Activated CD8-positive, alpha-beta T cell treated with anti-CD3 and anti-CD28 coated beads, Interleukin-2, amount 10 ng/mL, durations not matched to agents 7 days and 5 days (primary cell): ENCODE measurements at places on chromosomes 6 and 20.
A peak's percentile ranks its signal among the peaks of the same experiment; 100 is the strongest.

DNA sequence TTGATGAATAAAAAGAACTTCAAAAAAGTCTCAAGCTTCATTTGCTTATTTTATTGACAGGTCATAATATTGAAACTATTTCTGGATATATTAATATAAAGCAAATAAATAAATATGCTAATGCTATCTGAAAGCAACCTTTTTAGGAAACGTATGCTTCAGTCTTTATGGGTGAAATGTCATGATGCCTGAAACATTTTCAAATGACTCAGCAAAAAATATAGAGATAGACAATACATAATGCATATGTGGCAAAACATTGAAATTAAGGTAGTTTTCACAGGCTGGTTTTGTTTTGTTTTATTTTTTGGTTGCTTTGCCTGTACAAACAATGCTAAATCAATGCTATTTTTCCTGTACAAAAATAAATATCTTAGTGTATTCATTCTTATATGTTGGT, 194.4 kb upstream of the PLCB4 start:
- H3K27ac ChIP-seq = no peak overlapping the region
- no peak overlapping the region for H3K4me3 ChIP-seq
- H3K27me3 ChIP-seq = no peaks in the 10 kb centered on the region
- no peaks in the 10 kb centered on the region for H3K36me3 ChIP-seq
- DNase-seq = no peak

GRCh38 chr6:44617416-44617815, 229.9 kb downstream of the CDC5L start:
- H3K4me1 ChIP-seq = no peaks in the 10 kb centered on the region
- H3K27ac ChIP-seq = no peak overlapping the region
- no peak for DNase-seq

GRCh38 chr6:99334526-99335127, 14.8 kb downstream of the FAXC start:
- DNase-seq = peak; percentile 42
- no peak overlapping the region for H3K27ac ChIP-seq
- peaks cover 33% of the 10 kb centered on the region for H3K27me3 ChIP-seq

DNA sequence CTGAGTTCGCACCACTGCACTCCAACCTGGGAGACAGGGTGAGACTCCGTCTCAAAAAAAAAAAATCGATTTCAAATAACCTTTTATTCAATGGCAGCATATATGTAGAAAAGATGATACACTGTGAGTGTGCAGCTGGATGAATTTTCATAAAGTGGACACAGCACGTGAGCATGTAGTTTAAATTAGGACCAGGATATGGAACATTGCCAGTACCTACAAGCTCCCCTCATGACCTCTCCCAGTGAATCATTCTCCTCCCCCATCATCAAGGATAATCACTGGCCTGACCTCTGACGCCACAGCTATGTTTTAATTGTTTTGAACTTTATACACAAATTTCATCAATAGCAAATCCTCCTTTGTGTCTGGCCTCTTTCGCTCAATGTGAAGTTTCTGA, 53.8 kb upstream of the HDAC2 start:
- no peak for DNase-seq
- H3K4me3 ChIP-seq = no peak overlapping the region
- H3K27me3 ChIP-seq = peaks cover 7% of the 10 kb centered on the region
- no peaks in the 10 kb centered on the region for H3K4me1 ChIP-seq

DNA sequence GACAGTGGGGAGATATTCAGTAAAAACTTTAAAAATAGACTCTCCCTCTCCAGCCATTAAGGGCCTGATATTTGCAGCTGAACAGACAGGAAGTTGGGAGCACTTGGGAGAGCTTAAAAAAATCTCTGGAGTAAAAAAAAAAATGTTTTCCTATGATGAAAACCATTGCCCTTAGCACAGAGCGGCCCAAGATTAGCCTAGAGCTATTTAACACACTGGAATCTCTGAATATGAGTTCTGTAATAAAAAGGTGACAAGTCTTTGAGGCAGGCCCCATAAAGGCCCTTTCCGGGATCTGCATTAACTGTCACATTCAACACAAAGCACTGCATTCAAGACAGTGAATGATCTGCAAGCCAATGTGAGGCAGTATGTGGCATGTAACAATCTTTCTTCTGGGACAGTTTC, 393.7 kb downstream of the ZFAND3 start:
- no peaks in the 10 kb centered on the region for H3K36me3 ChIP-seq
- H3K4me1 ChIP-seq = peaks cover 14% of the 10 kb centered on the region
- DNase-seq = no peak
- no peaks in the 10 kb centered on the region for H3K27me3 ChIP-seq
- H3K27ac ChIP-seq = no peak overlapping the region
- H3K4me3 ChIP-seq = no peak overlapping the region

DNA sequence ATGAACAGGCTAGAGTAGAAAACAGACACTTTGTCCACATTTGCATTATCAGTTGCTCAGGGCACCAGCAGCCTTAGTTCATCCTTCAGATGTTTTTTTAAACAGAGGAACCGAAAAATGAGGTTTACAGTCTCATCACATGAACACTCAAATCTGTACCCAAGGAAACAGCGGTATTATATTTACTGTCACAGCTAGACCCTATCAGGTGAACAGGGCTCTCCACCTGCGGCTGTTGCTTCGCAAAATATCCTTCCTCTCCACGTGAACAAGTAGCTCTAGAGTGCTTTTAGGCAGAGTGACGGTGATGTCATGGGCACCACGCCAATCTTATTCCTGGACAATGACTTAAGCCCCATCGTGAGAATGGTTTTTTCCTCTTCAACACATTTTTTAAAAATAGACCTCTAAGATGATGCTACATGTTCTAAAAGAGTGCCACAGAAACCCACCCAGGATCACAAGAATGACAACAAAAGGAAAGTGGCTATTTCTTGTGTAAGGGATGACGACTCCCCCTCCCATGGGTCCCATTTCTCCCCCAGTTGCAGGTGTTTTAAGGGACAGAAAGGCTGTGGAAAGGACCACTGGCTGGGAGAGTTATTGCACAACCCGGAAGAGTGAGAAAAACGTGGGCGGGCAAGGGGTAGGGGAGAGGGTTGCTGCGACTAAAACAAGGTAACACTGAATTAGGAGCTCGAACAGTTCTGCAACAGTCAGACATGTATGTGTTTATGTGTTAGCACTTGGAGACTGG, 77.7 kb downstream of the EFHC1 start:
- peaks cover 7% of the 10 kb centered on the region for H3K4me1 ChIP-seq
- H3K27ac ChIP-seq = no peak overlapping the region
- no peaks in the 10 kb centered on the region for H3K27me3 ChIP-seq
- no peak for DNase-seq

DNA sequence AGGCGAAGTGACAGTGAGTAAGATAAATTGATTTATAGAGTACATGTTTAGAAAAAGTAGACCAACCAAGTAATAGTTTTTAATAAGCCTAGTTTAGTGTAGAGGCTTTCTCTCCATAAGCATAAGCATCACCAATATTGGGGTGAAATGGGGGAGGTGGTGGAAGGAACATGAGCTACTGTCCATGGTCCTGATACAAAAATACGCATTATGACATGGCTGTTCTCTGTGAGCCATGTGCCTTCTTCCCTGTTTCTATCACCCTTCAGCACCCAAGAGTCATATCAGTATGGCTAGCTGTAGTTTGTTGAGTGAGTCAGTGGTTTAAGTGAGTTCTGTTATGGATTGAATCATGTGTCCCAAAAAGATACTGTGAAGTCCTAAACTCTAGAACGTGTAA, 150.8 kb downstream of the EDN1 start:
- no peaks in the 10 kb centered on the region for H3K36me3 ChIP-seq
- H3K27ac ChIP-seq = no peak overlapping the region
- no peak overlapping the region for H3K4me3 ChIP-seq
- DNase-seq = no peak
- peaks cover 2% of the 10 kb centered on the region for H3K27me3 ChIP-seq
- peaks cover 5% of the 10 kb centered on the region for H3K4me1 ChIP-seq

- H3K4me1 ChIP-seq = no peaks in the 10 kb centered on the region
- no peak for DNase-seq
- no peak overlapping the region for H3K4me3 ChIP-seq
Measured at GRCh38 chr6:92354270-92354829, 1065.0 kb downstream of the EPHA7 start.

DNA sequence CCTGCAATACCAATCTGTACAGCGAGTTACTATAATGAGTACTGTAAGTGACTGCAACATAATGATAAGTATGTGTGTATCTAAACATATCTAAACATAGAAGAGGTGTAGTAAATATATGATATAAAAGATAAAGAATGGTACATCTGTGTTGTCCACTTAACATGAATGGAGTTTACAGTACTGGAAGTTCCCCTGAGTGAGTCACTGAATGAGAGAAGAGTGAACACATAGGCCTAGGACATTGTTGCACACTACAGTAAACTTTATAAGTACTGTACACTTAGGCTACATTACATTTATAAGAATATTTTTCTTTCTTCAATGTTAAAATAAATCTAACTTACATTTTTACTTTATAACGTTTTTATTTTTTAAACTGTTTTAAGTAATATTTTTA, 380.4 kb downstream of the MMUT start:
- no peak overlapping the region for H3K27ac ChIP-seq
- no peak for DNase-seq
- no peaks in the 10 kb centered on the region for H3K27me3 ChIP-seq

- H3K4me1 ChIP-seq = peaks cover 38% of the 10 kb centered on the region
- no peaks in the 10 kb centered on the region for H3K27me3 ChIP-seq
- H3K4me3 ChIP-seq = peak overlapping the region; percentile 59
- DNase-seq = no peak
Measured at GRCh38 chr6:111837007-111837406, 36.2 kb downstream of the FYN start.

DNA sequence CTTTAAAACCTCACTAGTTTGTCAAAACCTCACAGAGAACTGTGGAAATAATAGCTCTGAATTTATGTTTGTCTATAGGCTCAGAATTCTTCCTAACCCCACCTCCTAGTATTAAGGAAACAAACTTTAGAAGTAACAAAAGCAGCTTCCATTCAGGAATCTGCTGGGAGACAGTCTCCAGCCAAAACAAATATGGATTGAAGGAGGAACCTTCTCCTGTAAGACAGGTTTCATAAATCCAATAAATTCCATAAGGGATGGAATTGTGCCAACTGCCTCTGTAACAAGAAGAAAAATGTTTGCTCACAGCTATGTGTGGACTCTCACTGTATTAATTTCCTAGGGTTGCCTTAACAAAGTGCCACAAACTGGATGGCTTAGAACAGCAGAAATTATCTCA, 7.5 kb downstream of the SYCP2 start:
- H3K27me3 ChIP-seq = peaks cover 20% of the 10 kb centered on the region
- H3K36me3 ChIP-seq = no peaks in the 10 kb centered on the region
- no peak overlapping the region for H3K4me3 ChIP-seq
- no peaks in the 10 kb centered on the region for H3K4me1 ChIP-seq

- no peaks in the 10 kb centered on the region for H3K36me3 ChIP-seq
- DNase-seq = no peak
- no peaks in the 10 kb centered on the region for H3K4me1 ChIP-seq
- H3K4me3 ChIP-seq = no peak overlapping the region
- no peak overlapping the region for H3K27ac ChIP-seq
- peaks cover 12% of the 10 kb centered on the region for H3K27me3 ChIP-seq
Measured at GRCh38 chr6:17165383-17165782, 63.5 kb downstream of the STMND1 start.

DNA sequence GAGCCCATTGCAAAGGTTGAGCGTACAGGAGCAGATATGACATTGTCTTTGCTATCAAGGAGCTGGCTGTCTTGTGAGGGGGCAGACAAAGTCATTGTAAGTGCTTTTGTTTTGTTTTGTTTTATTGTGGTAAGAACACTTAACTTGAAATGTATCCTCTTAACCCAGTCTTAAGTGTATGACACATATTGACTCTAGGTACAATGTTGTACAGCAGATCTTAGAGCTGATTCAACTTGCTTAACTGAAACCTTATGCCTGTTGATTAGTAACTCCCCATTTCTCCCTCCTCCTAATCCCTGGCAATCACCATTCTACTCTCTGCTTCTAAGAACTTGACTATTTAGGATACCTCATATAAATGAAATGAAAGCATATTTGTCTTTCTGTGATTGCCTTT, 429.0 kb downstream of the BMP2 start:
- no peak for DNase-seq
- H3K27me3 ChIP-seq = no peaks in the 10 kb centered on the region
- no peak overlapping the region for H3K4me3 ChIP-seq
- H3K36me3 ChIP-seq = no peaks in the 10 kb centered on the region

DNA sequence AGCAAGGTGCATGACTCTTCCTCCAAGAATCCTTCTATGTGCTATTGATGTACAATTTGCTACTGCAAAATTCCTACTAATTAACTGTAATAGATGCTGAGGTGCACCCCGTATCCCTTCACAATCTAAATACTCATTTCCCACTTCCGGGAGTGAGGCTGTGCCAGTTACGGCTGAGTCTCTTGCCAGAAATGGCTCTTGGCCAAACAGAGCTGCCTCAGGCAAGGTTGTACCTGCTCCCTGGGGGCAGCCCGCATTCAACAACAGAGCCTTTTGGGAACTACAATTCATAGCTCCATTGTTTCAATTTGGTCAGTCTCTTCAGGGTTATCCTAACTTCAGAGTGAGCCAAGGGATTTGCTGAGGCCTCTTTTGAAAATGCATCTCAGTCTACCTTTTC, 789.8 kb upstream of the MAP3K7 start:
- no peak overlapping the region for H3K4me3 ChIP-seq
- H3K27ac ChIP-seq = no peak overlapping the region
- no peaks in the 10 kb centered on the region for H3K27me3 ChIP-seq
- no peaks in the 10 kb centered on the region for H3K36me3 ChIP-seq

- no peaks in the 10 kb centered on the region for H3K4me1 ChIP-seq
- H3K36me3 ChIP-seq = no peaks in the 10 kb centered on the region
- DNase-seq = no peak
- H3K27ac ChIP-seq = no peak overlapping the region
- H3K4me3 ChIP-seq = no peak overlapping the region
Measured at GRCh38 chr6:147621263-147621662, 112.8 kb downstream of the SAMD5 start.

DNA sequence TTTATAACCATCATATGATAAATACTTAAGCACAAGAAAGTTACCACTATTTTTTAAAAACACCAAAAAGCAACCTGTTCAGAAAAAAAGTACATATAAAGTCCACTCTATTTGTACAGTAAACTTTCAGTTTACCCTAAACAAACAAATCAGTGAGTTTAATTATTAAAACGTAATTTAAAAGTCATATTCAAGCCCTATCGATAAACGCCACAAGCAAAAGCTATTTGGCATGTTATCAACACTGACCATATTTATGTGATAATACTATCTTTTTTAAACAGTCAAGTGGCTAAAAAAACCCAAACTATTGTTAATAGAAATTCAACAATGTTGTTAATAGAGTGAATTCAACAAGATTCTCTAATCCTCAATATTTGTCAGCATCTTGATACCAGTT, 1.9 kb downstream of the KATNA1 start:
- no peaks in the 10 kb centered on the region for H3K27me3 ChIP-seq
- no peak for DNase-seq
- H3K27ac ChIP-seq = no peak overlapping the region
- H3K4me3 ChIP-seq = peak overlapping the region; percentile 80

DNA sequence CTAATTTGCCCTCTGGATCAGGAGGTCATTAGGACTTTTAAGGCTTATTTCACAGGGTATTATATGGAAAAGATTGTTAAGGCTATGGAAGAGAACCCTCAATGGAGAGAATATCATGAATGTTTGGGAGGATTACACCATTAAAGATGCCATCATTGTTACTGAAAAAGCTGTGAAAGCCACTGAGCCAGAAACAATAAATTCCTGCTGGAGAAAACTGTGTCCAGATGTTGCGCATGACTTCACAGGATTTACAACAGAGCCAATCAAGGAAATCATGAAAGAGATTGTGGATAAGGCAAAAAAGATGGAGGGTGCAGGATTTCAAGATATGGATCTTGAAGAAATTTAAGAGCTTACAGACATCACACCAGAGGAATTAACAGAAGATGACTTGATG, 798.3 kb upstream of the SLC35B3 start:
- no peaks in the 10 kb centered on the region for H3K27me3 ChIP-seq
- DNase-seq = no peak
- no peak overlapping the region for H3K4me3 ChIP-seq
- H3K36me3 ChIP-seq = no peaks in the 10 kb centered on the region
- H3K27ac ChIP-seq = no peak overlapping the region
